ENCODE measurements at places on chromosomes 7 and 10. TPM values are rescaled to one million over a fixed set of nuclear protein-coding genes. Genes with fewer than 3 reads are reported as not detected.

DNA sequence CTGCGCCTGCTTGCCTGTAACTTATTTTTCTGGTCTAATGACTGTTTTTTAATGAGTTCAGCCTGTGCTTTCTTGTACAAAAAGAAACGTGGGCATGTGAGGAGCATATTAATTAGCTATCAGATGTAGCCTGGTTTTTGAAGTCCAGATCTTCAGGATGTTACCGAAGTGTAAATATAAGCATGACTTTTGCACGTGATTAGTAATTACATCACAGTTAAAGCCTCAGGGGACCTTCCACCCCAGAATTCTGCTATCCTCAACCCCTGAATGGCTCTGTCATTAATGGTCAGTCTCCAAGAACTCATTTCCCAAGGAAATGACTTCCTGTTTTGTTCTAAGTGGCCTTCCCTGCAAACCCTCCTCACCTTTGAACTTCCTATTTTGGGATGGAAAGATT lies 2.1 kb upstream of the PRXL2A start:
- DNase-seq = no peak

DNA sequence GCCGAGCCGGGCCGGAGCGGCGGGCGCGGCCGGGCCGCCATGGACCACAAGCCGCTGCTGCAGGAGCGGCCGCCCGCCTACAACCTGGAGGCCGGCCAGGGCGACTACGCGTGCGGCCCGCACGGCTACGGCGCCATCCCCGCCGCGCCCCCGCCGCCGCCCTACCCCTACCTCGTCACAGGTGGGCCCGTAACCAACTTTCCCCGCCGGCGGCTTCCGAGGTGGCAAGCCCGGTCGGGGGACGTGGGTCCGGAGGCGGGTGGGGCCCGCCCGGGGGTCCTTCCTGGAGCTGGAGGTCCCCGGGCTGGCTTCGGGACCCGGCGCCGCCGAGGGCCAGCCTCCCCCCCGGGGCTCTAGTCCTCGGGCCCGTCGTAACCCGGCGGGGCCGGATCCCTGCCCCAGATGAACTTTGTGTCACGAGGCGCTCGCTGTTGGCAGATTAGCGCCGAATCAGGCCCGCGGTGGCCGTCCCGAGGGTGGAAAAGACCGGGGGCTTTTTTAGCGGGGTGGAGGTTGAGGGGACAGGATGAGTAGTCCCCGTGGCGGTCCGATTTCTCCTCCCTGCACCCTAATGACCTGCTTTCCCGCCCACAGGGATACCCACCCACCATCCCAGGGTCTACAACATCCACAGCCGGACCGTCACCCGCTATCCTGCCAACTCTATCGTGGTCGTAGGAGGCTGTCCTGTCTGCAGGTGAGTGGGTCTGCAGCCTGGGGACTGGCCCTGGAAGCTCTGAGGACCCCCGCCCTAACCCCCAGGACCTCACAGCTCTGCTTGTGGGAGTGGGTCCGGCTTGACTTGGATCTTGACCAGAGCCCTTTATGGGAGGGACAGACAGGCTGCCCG lies 496 bp downstream of the BRI3 start:
- DNase-seq = no peak

Gene TSPAN15
- 2.2 TPM for total RNA-seq

Gene MSS51
- 1.1 TPM for total RNA-seq

DNA sequence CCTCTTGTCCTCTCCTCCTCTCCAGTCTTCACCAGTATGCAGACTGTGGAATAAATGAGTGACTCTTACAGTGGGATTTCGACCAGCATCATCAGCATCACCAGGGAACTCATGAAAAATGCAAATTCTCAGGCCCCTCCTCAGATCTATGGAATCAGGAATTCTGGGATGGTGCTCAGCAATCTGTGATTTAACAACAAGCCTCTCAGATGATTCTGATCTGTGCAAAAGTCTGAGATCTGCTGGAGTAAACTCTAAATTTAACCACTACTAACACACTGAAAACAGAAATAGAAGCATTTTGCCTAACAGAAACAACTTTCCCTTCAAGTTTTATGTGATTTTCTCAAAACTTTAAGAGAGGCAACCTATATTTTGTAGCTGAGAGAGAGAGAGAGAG lies 124.8 kb upstream of the FAM3C start:
- DNase-seq = no peak

- no peak for DNase-seq
Observed at GRCh38 chr7:30390736-30391636, 87.6 kb downstream of the NOD1 start.

- DNase-seq = peak; percentile 80
Observed at GRCh38 chr7:131556053-131556908, at the start of gene PODXL. TSS of gene PODXL (minus strand) at chr7:131556628. CDS start at chr7:131556359, 269 bp downstream.

DNA sequence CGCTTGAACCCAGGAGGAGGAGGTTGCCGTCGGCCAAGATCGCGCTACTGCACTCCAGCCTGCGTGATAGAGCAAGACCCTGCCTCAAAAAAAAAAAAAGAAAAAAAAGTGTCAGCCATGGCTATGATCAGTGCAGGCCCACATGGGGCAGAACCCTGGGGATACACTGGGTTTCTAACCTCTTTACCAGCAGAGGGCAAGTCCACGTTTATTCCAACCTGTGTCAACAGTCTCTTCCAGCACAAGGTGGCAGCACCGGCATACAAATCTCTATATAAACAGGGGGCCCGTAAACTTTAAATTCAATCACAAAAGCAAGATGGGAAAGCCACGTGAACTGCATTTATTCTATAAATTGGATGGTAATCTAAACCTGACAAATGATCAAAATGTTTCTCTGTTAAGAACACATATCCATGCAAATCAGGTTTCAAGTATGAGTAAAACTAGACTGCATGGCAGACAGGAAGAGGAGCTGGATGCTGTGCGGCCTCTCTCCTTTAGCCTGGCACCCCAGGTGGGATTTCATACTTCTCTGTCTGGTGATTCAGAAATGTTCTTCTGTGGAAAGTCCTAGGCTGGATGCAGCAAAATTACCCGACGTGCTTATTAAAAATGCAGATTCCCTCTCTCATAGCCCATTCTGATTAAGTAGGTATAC lies 60.0 kb upstream of the STEAP1B start:
- DNase-seq = peak; percentile 54

Gene TMEM178B
- total RNA-seq = not detected

DNA sequence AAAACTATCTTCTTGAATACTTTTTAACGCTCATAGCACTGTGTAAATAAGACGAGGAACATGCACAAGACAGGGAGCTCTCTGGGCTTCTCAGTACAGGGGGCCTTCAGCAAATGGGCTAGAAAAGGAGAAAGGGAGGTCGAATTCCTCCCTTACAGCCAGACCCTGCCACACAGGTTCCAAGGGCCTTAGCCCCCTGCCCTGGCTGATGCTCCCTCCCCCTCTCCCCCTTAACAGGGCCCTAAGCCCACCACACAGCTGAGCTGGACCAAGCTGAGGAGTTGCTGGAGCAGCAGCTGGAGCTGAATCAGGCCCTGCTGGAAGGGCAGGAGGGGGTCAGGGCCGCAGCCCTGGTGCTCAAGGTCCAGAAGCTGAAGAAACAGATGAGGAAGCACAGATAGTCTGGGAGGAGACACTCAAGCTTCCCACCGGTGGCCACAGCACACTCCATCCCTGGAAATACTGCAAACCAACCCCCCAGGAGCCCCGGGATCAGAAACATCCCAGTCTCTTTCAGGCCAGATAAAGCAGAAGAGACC lies 153.9 kb downstream of the SNX13 start:
- no peak for DNase-seq
